ENCODE measurements at places on chromosomes 11 and 22.

GRCh38 chr11:19985111-19985510 is 175.2 kb downstream of the DBX1 start:
- no peak for DNase-seq

DNA sequence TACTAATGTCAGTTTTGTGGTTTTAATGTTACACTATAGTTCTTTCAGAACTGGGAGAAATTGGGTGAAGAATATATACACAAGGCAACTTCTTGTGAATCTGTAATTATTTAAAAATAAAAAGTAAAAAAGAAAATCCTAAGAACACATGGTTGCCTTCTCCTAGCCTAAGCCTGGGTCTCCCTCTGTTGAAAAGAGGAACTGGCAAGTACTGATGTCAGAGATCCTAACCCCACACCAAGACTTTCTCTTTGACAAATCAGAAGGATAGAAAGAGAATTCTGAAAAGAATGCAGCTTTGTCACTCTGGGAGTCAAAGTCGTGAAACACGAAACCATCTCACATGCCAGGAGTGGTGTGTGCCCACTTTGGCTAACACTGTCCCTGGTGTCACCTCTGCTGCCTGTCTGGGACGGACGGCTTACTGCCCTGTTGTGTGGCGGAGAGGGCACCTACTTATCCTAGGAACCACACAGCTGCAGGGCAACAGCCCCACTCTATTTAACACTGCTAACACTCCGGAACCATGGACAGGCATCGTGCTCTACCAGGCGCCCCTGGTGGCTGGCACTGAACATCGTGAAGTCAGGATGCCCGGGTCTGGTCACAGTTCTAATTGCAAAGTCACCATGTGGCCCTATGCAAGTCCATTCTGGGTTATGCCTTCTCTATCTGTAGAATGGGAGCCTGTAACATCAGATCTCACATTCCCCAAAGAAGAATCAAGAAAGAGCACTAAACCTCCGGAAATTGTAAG is 108.7 kb upstream of the CD82 start:
- no peak for DNase-seq

DNA sequence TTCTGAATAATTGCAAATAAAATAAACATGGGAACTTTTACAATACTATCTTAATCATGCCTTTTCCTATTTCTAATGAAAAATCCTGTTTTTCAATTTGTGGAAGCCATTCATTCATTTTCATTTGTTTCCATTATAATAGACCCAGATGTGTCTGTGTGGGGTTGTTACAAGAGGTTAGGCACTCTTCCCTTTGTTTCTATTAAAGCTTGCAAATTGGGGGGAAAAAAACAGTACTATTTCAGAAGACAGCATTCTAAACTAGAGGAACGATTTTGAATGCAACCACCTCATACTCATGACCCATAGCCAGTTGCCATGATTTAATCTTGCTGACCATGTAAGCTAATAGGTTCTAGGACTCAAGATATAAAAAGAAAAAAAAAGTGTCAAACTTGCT is 175.5 kb downstream of the SOX6 start:
- DNase-seq = no peak

GRCh38 chr11:19746086-19746485 is 33.4 kb downstream of the NAV2 start:
- DNase-seq = no peak

- DNase-seq = no peak
Measured at GRCh38 chr11:116888884-116889549, 51.6 kb upstream of the APOA1 start.

GRCh38 chr22:37917874-37918548 is 11.9 kb downstream of the MICALL1 start:
- DNase-seq = no peak

DNA sequence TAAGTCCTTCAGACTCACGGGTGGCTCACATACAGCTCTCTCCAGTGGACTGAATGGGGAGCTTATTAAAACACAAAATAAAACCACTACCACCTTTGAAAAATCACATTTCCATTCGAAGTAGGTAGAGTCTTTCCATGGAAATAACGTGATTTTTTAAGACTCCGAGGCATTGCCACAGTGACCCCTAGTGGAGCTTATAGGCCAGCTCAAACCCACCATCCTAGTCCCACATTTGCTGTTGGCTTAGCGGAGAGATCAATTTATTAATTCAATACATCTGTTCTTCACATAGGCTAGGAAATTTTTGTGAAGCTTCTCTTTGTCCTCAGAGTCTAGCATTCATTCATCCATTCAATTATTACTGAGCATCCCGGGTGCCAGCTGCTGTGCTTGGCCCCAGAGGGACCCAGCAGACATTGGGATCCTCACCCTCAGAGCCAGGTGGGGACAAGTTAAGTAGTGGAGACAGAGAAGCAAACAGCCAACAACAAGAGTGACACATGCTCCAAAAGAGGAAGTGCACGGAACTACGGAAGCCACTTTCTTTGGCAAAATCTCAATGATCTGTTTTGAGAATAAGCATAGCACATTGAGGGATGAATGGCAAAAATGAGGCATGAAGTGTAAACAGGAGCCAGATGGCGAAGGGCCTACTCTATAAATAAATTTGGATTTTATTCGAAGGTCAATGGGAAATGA is 10.2 kb upstream of the P4HA3 start:
- DNase-seq = no peak
